ENCODE measurements at places on chromosomes 12 and 14. TPM values are rescaled to one million over a fixed set of nuclear protein-coding genes. Genes with fewer than 3 reads are reported as not detected.

GRCh38 chr12:64335886-64336466 is 54.6 kb downstream of the C12orf56 start:
- DNase-seq, result no peak

DNA sequence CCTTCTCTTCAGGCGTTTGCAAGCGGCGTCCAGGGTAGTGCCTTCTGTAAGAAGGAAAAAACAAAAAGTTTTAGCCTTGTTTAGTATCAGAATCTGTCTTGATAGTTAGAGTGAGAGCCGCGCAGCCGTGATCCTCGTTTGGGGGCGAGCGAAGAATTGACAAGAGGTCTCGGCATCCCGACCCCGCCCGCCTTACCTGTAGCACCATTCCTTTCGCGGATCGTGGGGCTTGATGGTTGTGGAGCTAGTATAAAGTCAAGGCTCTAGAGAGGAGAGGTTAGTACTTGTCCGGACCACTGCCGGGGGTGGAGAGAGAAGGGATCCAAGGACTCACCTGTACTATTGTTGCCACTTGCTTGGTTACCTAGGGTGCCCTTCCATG is 494 bp downstream of the TMTC3 start:
- DNase-seq, result no peak

- no peak for DNase-seq
These were observed 3.2 kb downstream of the SIX4 start for GRCh38 chr14:60720962-60721325.

Gene TMEM121
- 7.0 TPM for total RNA-seq

DNA sequence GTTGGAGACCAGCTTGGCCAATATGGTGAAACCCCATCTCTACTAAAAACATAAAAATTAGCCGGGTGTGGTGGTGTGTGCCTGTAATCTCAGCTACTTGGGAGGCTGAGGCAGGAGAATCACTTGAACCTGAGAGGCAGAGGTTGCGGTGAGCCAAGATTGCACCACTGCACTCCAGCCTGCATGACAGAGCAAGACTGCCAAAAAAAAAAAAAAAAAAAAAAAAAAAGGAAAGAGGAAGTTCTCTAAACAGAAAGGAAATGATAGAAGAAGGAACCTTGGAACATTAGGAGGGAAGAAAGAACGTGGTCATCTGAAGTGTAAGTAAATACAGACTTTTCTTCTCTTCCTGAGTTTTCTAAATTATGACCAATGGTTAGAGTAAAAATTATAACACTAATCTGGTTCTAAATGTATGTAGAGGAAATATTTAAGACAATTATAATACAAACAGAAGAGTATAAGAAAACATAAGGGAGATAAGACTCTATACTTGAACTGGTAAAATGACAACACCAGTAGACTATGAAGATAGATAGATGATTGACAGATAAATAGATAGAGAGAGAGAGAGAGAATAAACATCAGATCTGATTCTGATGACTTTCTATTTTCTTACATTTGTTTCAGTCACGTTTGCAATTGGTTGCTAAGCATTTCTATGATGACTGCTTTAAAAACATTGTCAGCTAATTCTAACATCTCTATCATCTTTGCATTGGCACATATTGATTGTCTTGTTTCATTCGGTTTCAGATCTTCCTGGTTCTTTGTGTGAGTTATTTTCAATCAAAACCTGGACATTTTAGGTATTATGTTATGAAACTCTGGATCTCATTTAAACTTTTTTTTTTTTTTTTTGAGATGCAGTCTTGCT is 12.9 kb upstream of the CORO1C start:
- DNase-seq, result no peak

- no peak for DNase-seq
These were observed 148.8 kb downstream of the SLC38A4 start for GRCh38 chr12:46676797-46677520.
